ENCODE measurements at places on chromosomes 2 and 18. TPM values are rescaled to one million over a fixed set of nuclear protein-coding genes. Genes with fewer than 3 reads are reported as not detected.

The IL37 gene
- not detected for total RNA-seq

The EFEMP1 gene
- 72.9 TPM for total RNA-seq

The CLEC4F gene
- not detected for total RNA-seq

The GPBAR1 gene
- 0.20 TPM for total RNA-seq

The OR6B2 gene
- total RNA-seq = not detected

The FIGN gene
- 1.1 TPM for total RNA-seq

The NAT8 gene
- not detected for total RNA-seq

The DNMT3A gene
- total RNA-seq = 9.6 TPM

The INSIG2 gene
- total RNA-seq = 6.2 TPM

The VWA3B gene
- not detected for total RNA-seq

The PDE1A gene
- total RNA-seq = 0.39 TPM

The TUBA3E gene
- not detected for total RNA-seq

The BOLL gene
- not detected for total RNA-seq

The PPP1R7 gene
- 70.8 TPM for total RNA-seq

The CYRIA gene
- total RNA-seq = 2.5 TPM
